ENCODE measurements at places on chromosomes 7 and 10.

GRCh38 chr10:19480353-19480752 lies 335.9 kb upstream of the PLXDC2 start:
- DNase-seq = no peak

DNA sequence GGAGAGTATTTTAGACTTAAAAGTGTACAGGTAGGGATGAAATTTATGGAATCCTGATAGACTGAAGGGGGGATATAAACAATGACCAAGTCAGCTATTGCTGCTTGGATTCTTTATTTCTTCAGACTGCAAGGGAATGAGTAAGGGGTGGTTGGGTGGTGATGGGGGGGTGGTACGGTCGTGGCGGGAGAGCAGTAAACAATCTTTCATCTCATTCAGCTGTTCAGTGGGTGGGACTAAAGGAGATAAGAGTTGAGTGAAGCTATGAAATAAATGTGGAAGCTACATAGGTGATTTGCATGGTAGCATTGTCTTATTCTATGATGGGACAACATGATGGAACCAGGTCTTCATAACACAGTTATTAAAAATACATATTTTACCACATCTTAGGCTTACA lies 1.8 kb downstream of the SEPTIN7 start:
- DNase-seq = no peak

- no peak for DNase-seq
These were observed 32.3 kb downstream of the HSPA12A start for GRCh38 chr10:116710076-116710475.

DNA sequence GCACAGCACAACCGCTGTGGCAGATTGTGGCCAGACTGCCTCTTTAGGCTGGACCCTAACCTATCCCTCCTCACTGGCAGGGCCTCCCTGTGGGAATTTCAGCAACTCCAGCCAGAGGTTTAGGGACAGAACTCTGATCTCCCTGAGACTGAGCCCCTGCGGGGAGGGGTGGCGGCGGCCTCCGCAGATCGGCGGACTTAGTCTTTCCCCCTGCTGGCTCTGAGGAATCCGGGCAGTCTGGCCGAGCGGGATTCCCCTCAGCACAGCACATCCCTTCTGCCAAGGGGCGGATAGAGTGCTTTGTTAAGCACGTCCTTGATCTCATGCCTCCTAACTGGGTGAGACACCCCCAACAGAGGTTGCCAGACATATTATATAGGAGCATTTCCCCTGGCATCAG lies 224.2 kb upstream of the NPY start:
- DNase-seq = no peak

DNA sequence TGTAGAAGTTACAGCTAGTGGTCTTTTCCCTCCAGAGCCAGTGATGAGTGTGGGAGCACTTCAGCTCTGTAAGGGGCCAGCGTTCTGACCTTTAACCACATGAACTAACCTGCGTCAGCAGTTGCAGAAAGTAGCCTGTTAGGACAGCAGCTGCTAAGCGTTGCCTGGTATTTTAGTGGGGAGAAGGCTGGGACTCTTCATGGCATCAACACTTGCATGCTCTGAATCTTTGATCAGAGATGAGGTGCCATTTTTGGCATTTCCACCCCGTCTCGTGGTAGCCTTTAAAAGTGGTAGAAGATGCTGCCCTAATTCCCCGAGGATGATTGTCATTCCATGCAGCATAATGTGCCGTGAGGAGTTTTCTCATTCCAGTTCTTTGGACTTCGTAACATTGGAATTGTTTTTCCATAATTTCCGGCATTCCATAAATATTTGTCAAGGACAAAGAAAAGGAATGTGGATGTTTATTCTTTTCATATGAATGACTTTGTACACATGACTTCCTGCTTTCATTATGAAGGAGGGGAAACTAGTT lies 92.2 kb downstream of the AVL9 start:
- no peak for DNase-seq

DNA sequence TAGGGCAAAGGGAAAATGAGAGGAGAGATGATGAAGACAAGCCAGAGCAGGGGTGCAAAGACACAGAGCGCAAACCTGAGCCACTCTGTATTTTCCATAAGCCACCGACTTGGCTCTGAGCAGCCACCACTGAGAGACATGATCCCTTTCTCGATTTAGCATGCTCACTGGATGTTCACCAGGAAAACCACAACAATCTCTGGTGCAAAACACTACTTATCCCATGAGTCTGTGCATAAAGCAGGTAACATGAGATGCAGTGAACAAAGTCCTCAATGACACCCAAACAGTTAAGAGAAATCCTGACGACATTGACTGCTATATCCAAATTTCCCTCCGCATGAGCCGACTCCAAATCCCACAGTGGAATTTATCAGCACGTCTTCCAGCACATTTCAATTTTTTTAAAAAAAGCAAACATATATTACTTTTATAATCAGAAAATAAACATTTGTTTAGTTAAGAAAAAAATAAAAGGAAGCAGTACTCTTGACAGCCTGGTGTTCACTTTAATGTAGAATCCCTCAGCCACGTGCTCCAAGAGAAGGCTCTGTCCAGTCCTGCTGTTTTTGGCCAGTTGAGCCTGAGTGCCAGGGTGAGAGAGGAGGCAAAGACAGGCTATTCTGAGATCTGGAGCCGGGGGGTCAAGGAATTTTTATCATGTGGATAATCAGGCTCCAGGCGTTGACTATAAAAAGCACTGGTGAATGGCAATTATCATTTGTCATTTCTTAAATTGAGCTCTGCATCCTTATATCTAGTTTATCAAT lies 238.4 kb downstream of the KCNMA1 start:
- no peak for DNase-seq

DNA sequence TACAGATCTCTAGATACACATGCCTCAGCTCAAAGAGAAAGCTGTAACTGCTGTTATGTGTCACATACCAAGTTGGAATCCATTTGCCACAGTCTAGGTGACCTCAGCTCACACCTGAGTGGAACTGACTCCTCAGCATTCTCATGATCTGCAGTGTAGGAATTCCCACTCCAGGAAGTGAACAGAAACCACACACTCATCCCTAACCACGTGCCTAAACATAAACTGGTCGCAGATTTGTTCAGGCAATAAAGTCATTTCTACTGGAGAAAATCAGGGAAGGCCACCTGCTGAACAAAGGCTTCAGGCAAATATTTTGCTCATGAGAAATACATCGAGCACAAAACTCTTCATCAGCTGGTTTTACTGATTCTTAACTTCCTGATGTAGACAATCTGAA lies 23.0 kb upstream of the ZMYND11 start:
- no peak for DNase-seq

- no peak for DNase-seq
These were observed 216.4 kb upstream of the DPP6 start for GRCh38 chr7:153835712-153836265.

DNA sequence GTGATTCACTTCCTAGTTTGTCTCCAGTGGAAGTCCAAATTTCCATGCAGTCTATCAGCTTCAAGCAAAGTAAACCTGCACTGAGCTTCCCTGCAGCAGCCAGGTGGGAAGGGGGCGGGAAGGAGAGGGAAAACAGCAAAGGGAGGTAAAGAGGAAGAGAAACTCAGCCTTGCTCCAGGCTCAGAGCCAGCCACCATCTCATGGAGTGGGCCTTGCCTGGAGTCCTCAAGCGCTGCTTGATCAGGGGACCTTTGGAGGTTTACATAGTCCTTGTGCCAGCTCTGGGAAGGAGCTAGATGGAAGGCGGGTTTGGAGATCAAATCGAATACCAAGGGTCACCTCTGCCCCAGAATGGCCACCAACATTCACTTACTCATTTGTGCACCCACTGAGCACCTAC lies 7.4 kb downstream of the CRTAC1 start:
- no peak for DNase-seq

- no peak for DNase-seq
These were observed 1.2 kb downstream of the PHKG1 start for GRCh38 chr7:56091591-56091990.

GRCh38 chr10:11576092-11576809 lies 35.2 kb downstream of the USP6NL start:
- no peak for DNase-seq

DNA sequence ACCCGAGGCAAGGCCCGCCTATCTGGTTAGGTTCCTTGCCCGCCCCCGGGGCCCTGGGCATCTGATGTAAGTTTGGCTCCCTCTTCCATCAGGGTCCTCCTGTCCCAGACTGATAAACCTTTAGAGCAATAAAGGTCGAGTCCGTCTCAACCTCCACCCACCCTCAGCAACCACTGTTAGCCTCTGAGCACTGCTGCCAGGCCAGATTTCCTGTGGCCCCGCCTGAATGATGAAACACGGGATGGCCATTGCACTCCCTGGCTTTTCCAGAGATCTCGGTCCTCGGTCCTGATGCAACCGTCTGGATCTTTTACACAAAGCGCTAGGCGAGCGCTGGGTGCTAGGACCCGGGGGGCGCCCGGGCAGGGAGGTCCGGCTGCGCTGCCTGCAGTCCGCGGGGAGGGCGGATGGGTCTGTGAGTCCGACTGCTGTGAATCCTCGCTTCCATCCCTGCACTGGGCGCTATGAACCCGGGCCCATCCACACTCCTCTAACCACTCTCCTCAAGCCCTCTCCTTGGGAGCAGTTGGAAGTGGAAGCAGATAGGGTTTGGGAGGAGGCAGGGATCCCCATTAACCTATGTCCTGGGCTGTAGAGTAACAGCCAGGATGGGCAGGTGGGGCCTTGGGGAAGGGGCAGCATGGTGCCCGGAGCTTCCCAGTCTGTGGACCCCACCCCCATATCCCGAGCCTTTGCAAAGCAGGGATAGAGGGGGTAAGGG lies 875 bp upstream of the DDIT4 start:
- no peak for DNase-seq

- no peak for DNase-seq
These were observed 8.6 kb downstream of the BTBD16 start for GRCh38 chr10:122279725-122280141.

DNA sequence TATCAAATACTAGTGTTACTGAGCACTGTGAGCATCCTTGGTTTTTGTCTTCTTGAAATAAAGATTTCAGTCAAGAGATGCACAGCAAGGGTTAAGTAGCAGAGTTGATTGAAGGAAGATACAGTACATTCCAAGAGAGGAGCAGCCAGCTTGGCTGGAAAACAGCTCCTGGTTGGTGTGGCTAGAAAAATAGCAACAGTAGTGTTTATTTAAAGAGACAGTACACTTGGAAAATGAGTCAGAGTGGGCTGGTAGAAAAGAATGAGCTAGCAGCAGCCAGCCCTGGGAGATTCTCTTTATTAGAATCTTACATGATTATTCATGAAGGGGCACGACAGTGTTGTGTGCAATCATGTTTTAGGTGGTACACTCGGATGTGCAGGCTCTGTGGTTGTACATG lies 1016.4 kb upstream of the SORCS1 start:
- no peak for DNase-seq

GRCh38 chr7:34165927-34166550 lies 260.7 kb downstream of the BMPER start:
- DNase-seq = no peak

DNA sequence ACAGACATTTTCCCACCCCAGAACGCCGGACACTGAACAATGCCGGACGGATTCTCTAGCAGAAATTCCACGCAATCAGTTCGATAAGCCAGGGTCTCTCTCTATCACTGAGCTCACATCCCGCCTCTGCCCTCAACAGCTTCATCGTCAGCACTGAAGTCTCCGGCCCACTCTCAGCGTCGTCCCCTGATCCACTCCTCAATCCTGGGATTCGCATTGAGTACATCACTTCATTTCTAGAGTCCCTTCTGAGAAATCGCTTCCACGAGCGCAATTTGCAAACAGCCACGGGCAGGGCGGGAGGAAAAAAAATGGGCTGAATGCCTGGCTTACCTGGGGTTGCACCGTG lies 365 bp downstream of the YME1L1 start:
- DNase-seq = no peak

DNA sequence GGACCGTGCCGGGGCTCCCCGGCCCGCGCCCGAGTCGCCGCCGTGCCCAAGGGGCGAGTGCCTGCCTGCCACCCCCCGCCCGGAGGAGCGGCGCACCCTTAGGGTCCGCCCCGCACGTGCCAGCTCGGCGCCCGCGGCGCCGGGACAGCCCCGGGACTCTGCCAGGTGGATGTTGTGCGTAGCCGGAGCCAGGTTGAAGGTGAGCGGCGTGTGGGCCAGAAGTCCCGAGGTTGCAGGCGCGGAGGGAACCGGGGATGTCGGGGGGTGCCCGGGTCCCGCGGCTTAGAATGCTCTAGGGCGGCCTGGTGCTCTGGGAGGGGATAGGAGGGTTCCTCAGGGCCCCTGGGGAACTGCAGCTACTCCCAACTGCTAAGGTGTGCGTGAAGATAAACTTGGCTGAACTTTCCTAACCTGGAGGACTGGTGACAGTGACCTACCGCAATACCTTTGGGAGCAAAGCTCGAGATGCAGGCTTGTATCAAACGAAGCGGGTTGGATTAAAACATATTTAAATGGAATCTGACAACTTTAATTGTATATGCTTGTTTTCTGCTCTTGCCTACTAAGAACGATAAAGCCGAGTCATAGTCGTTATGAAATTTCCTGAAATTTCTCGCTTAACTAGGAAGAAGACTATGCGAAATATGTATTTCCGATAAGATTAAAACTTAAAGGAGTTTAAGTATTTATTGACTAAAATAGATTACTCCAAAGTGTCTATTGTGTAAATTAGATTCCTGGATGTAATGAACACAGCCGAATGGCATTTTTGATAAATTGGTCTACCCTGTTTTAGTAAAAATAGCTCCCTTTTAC lies at the start of gene CUX1:
TSS of gene CUX1 (plus strand) at position 156 of the 816 bp plus-strand sequence. CDS start at position 170, 14 bp downstream.
- DNase-seq = no peak

DNA sequence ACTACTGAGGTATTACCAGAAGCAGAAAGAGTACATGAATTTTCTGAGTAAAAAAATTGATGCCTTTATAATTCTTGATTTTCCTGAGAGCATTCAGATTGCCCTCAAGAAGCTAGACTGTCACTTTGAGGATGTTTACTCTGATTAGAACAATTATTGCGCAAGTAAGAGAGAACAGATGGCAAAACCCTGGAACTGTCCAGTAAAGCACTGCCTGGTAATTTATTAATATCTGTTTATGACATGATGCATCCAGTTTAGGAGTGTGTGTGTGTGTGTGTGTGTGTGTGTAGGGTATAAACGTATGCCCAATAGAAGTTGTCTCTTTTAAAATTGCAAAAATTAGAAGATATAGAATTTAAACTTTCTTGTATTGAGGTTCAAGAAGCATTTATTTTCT lies 379.7 kb downstream of the PHTF2 start:
- DNase-seq = no peak

DNA sequence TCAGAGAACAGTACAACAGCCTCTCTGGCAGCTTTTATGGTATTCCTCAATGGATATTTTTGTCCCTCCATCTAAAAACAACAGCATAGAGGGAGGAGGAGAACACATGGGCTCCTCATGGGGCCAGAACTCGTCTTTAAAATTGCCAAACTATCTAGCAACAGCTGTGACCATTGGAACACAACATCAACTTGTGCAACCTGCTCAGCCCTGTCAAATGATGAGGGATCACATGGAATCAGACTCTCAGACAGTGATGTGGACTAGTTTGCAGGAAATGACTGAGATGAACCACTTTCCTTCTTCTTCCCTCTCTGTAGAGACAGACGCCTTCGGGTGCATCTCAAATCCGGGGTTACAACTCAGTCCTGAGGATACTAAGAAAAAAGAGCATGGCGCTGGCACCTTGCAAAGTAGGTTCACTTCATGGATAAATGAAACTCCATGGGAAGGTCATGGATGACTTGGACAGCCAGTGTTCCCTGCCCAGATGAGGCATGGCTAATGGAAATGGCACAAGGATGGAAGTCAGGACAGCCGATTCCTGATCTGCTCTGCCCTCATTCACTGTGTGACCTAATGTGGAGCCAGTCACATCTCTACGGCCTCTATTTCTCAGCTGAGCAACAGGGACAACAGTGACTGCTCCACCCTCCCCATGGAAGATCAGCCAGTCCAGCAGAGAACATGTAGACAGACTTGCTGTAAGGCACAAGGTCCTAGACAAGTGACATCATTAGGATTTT lies 24.6 kb upstream of the DGKI start:
- DNase-seq = no peak

Data from activated CD8-positive, alpha-beta memory T cell treated with anti-CD3 and anti-CD28 coated beads for 1 hour (primary cell).